ENCODE measurements at places on chromosomes 4 and X.

DNA sequence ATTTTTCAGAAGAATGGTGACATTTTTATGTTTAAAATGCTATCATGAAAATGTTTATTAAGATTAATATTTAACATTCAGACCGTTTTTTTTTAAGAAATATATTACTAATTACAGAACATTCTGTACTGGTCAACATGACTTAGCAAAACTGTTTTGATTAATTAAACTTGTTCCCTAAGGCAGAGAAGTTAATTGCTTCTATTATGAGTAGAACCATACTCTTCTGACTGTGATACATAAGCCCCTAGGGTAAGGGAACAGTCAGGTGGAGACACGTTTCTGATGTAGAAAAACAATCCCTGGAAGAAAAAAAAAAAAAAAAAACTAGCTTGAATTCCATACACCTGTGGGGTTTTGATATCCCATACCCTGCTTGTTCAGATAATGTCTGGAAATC is 97.4 kb downstream of the GPM6A start:
- DNase-seq, result no peak

DNA sequence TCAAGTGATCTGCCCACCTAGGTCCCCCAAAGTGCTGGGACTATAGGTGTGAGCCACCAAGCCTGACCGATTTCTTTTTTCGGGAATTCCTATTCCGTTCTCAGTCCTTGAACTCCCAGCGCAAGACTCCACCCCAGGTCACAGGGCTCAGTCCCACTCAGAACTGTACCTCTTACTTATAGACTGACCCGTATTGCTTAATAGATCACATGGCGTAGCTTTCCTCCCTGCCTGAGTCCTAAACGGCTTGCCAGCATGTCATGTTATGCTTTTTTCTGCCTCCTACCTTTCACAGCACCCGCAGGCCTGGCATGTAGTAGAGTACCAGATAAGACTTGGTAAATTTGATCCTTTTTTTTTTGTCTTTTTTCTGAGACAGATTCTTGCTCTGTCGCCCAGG is 22.4 kb downstream of the SAT1 start:
- DNase-seq, result no peak

GRCh38 chr4:41177016-41177415 is 37.3 kb downstream of the APBB2 start:
- DNase-seq, result no peak

DNA sequence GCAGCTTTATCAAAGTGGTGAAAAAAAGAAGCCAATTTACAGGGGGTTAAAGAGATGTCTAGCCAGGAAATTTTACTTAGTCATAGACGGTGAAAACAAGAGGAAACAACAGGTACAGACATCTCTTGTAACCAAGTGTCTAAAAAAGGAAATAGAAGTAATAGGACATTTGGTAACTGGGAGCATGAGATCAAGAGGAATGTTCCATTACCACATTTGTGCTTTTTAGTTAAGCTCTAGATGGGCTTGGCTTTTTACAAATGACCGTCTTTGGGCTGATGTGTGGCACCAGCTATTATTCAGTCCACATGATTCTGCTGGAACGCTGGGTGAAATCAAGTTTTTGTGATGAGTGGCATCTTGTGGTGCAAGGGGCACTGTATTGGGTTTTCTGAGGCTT is 179.5 kb downstream of the SMIM20 start:
- DNase-seq, result no peak

GRCh38 chr4:5435201-5435600 is 273.2 kb downstream of the EVC2 start:
- DNase-seq, result no peak

DNA sequence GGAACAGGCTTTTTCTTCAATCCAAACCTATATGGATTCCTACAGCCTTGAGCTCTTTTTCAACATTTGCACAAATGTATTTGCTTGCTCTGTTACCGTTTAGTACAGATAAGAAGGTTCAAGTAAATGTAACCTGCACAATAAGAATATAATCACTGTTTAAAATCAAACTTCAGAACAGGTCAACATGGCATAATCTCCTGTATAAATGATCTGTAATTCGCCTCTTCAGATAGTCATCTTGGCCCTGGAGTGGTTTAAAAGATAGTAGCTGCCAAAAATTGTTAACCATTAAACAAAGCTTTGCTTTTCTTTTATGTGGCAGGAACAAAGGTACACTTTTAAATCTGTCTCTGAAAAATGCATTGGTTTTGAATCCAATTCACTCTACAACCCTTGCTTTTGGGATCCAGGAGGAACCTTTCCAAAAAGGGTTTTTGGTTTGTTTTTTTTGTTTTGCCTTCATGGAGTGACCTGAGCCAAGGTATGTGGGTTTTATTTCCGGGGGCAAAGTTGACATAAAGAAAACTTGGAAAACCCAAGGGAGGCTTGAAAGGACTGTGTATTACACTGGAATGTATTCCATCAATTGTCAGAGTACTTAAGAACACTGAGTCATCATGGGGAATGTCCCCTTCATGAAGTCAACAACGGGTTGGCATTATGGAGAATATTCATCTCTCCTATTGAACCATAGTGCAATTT is 210.4 kb upstream of the HCCS start:
- no peak for DNase-seq

- DNase-seq, result no peak
Measured at GRCh38 chr4:110920990-110921389, 298.1 kb upstream of the PITX2 start.

GRCh38 chrX:71057848-71058530 is 10.1 kb downstream of the SNX12 start:
- no peak for DNase-seq

- no peak for DNase-seq
Measured at GRCh38 chrX:44906542-44906941, 33.6 kb downstream of the KDM6A start.

- DNase-seq, result no peak
Measured at GRCh38 chrX:135632353-135632752, 81.1 kb upstream of the CT45A1 start.

DNA sequence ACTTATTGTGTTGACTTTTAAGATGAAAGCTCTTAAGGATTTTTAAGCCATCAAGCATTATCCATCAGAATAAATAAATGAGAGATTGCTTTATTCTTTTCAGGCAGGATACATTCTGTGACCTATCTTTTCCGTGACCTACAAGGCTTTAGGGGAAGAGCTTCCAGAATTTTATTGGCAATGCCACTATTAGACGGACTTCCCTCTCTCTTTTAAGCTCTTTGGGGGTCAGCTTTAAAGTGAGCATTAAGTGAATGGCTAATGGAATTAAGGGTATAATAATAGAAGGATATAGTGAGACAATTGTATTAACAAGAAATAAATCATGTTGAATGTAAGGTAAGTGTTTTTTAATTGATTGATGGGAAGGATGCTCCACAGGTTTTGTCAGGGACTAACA is 273.7 kb downstream of the GPAT3 start:
- no peak for DNase-seq

DNA sequence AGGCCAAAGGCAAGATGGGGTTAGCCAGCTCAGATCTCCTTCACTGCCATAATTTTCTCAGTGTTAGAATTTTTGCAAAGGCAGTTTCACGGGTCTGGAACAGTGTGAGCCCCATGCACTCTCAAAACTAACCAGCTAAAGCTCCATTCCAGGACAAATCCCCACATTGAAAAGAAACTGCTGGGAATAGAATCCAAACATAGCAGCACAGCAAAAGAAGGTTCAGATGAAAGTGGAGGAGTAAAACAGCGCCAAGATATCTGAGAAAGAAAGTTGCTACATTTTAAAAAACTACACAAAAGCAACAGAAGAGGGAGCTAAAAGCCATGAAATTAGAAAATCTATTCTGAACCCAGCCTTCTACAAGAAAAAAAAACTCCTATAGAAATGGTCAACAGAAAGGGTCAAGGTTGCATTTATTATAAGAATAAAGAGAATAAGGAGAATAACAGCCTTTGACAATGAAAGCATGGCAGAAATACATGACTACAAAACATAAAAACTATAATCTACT is 39.6 kb upstream of the SLC7A3 start:
- DNase-seq, result no peak

DNA sequence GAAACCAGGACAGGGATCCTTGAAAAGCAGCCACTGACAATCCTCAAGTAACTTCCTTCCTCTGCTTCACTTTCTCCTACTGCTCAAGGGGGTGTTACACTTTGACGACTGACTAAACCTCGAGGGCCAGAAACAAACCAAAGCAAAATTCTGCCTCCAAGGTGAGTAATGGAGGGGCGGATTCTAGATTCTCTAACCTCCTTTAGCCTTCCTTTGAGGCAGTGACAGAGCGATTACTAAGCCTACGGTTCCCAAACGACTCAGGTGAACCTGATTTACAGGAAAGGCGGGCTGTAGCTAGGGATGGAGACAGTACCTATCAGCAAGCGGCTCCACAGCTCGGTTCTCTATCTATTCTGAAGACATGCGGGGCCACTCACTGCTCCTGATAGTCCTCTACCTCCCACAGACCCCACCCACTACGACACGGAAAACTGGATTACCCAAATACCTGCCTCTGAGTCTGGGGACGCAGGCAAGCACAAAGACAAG is 487 bp downstream of the TBCK start:
- DNase-seq, result no peak

- no peak for DNase-seq
Measured at GRCh38 chr4:18405054-18405453, 383.5 kb upstream of the LCORL start.

GRCh38 chrX:151030845-151031244 is 47.7 kb downstream of the HMGB3 start:
- DNase-seq, result no peak

DNA sequence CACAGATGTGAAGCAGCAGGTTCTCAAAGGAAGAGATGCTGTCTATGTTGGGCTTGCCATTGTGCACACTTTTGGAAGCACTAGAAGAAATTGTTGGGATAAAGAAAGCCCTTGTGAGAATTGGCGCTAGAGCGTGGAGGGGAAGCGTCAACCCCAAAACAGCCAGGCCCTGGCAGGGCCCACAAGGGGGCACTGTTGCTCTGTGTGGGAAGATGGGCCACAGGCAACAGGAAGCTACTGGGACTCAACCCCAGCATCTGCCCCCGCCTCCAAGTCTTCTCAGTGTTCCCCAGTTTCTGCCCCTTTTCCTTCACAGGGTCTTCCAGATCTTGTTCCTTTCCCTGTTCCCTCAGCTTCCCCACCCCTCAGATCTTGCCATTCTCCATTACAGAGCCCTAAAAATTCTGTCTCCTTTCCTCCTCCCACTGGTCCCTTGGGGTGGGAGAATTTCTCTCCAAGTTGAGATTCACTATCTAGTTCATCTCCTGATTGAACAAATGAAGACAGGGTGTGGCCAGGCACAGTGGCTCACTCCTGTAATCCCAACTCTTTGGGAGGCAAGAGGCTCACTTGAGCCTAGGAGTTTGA is 85.5 kb downstream of the STARD8 start:
- DNase-seq, result no peak

GRCh38 chrX:4690521-4690920 is 977.1 kb upstream of the PRKX start:
- DNase-seq, result no peak

DNA sequence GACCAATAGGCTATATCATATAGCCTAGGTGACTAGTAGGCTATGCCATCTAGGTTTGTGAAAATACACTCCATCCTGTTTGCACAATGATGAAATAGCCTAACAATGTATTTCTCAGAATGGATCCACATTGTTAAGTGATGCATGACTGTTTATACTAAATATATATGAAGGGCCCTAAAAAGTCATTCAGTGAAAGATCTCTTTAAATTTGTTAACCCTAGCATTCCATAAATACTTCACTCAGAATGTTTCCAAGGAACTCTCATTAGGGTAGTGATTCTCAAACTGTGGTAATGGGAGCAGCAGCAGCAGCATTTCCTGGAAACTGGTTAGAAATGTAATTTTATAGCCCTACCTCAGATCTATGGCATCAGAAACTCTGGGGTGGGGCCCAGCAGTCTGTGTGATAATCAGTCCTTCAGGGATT is 74.9 kb downstream of the PRRG1 start:
- DNase-seq, result no peak

- DNase-seq, result no peak
Measured at GRCh38 chr4:90187148-90187884, 60.1 kb downstream of the CCSER1 start.

DNA sequence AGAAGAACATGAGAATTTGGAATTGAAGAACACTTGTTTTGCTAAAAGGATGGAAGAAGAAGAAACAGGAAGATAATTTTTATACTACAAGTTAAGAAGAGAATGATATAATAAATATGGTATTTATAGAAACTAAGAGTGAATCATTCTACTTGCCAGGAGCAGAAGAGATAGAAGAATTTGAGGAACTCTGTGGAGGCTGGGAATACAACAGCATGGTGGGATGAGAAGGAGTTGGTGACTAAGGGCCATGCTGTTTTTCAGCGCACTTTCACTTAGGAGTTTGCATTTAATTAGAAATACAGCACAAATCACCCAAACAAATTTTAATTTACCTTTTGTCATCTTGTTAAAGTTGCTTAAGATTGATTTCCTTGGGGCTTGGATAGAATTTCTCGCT is 20.5 kb downstream of the HADH start:
- no peak for DNase-seq

DNA sequence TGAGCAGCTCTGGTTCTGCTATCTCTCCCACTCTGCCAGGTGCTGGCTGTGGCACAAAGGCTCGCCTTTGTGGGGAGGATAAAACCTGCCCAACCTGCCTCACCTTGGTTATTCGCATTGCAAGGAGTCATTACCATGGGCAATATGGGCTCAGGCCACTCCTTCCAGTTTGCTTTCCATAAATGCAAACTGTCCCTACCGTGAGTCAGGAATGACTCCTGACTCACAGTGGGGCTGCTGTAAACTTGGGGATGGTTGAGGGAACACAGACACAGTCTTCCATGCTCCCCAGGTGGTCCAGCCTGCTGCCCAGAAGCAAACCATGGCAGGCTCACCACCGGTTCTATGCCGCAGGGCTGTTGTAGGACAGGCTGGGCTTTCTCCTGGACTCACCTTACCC is 36.1 kb downstream of the COQ2 start:
- no peak for DNase-seq

DNA sequence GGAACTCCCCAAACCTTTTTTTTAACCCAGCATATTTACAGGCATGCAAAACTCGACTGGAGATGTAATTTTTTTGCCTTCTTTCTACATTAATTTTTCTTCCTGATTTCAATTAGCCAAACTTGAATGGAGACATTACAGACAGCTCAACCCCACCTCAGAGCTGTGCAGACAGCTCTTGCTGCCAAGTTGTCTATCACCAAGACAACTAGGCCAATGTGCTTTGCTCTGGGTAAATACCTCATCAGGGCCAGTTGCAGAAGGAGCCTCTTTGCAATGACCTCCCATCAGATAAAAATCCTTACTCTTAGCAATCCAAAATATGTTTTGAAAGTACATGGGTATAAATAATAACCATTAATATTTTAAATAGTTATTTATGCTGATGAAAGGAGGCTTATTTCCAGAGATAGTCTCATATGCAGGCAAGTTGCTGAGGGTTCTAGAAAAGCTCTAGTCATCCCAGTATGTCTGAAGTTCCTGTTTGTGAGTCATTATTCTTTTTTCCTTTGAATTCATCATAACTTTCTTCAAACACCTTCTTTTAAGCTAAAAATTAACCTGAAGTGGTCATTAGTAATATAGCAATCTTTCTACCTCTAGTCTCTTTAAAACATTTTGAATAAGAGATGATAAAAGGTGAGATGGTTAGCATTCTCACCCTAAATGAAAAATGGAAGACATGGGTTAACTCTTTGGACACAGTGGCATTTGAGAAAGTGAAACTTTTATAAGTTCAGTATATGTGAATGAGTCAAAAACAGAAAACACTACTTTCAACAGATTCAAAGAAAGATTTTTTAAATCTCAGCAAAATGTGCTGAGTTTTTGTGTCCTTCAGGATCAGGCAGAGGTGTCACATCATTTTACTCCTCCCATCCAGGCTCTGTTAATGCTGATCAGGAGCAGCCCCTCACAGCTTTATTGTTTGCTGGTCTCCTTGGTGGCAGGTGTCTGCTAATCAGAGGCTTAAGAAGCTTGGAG is 475.5 kb upstream of the FGF16 start:
- DNase-seq, result no peak

GRCh38 chr4:183409483-183409882 is 35.0 kb upstream of the CDKN2AIP start:
- no peak for DNase-seq

Measured in aorta (tissue), 5 donors.